ENCODE measurements at places on chromosomes 7 and 10.

GRCh38 chr7:145263886-145264285 lies 428.0 kb upstream of the TPK1 start:
- DNase-seq, result no peak

- no peak for DNase-seq
Measured at GRCh38 chr7:140902303-140902953, 22.3 kb downstream of the BRAF start.

DNA sequence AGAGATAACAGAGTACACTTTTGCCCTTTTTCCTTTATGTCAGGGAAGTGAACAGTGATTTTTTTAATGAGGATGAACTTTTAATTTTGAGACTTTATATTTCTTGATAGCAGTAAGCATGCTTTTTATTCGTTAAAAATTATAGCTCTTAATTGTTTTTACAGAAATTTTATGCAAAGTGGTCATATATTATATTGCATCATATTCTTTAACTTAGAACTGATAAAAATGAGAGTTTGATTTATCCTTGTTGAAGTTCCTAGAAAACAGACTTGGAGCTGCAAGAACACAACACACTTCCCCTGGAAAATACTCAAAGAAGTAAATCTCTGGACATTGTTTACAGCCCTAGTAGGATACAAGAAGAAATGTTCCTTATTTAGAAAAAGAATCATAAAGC lies 21.2 kb upstream of the MINDY3 start:
- no peak for DNase-seq

GRCh38 chr7:95630702-95631458 lies 34.6 kb upstream of the PDK4 start:
- DNase-seq, result no peak

DNA sequence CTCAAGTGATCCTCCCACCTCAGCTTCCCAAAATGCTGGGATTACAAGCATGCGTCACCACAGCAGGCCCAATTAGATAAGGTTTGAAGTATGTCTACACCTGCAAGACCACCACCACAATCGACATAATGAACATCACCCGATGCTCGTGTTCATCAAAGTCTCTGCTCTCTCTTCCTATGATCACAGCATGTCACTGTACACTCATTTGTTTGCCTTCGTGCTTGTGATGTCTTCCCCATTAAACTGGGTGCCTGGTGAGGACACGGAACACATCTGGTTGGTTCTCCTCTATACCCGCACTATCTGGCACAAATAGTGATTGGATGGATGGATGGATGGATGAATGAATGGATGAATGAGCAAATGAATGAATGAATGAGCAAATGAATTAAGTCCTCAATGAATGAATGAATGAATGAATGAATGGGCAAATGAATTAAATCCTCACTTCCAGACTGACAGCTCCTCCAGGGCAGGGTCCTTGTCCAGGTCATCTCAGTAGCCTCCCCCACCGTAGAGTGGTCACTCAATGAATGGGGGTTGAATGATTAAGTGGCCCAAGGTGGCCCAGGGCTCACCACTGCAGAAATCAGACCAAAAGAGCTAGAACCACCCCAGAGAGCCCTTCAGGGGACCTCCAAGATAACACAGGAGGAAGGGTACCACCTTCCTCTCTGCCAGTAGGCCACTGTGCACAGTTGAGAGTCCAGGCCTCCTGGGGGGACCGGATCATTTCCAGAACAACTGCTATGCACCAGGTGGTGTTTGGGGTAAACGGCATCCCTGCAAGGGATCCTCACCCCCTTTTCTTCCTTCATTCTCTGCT lies 101.9 kb upstream of the TNRC18 start:
- no peak for DNase-seq

DNA sequence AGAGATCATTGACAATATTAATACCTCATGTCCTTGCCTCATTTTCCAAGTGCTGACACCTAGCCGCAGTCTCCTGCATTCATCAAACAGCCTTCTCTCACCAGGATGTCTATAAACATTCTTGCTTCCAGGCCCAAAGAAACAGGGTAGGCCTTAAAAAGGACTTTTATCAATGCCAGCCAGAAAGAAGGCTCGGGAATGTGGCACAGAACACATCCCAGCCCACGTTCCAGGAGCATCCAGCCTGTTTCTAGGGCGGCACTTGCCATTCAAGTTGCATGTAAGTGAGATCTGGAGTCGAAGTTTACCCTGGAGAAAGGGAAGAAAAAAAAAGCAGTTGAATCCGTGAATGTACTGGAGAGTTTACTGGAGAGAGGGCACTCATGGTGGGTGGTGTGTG lies 1083.1 kb downstream of the KCNMA1 start:
- DNase-seq, result no peak

DNA sequence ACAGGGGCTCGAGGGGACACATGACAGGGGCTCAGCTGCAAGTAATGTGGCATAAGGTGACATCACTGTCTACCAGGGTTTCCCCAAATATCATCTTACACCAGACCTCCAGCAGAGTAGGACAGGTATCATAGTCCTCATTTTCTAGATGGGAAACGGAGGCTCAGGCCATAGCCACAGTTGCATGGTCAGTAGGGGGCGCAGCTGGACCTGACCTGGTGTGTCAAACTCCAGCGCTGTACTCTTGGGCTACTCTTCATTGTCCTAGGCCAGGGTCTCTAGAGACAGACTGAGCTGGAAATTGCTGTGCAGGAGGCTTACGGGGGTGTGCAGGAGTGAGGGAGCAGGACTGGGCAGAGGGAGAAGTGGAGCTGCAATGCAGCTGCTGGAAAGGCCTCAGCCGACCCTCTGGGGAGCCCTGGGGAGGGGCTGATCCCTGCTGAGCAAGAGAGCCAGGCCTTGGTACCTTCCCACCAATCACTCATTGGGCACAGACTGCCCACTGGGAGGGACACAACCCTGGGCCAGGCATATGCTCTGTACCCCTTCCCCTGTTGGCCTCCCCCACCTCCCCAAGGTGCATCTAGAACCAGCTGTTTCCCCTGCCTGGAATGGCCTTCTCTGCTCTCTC lies 89.9 kb downstream of the CDH23 start:
- no peak for DNase-seq

- no peak for DNase-seq
Measured at GRCh38 chr10:132710036-132710686, 75.8 kb downstream of the NKX6-2 start.

- DNase-seq, result no peak
Measured at GRCh38 chr10:61897671-61898434, 3.6 kb upstream of the ARID5B start.

- DNase-seq, result no peak
Measured at GRCh38 chr7:142838461-142839213, 16.2 kb upstream of the EPHB6 start.

GRCh38 chr7:116483271-116483942 lies 16.1 kb upstream of the CAV2 start:
- no peak for DNase-seq

DNA sequence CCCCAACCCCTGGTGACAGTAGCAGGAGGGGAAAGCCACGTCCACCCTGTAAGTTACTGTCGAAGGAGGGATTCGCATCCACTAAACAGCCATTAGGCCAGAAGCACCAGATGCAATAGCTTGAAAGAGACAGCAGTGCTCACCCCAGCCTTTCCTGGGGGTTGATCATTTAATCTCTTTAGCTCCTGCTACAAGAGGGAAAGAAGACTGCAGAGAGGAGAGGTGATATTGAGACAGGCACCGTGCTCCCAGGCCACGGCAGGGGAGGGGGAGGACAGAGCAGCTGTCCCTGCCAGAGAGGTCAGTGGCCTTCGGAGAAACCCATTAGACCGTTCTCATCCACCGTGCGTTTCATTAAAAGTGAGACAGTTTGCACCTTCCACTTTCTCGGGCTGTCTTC lies 148.3 kb downstream of the CDH23 start:
- no peak for DNase-seq

- DNase-seq, result no peak
Measured at GRCh38 chr7:142376356-142376997, 118.6 kb upstream of the PRSS58 start.

DNA sequence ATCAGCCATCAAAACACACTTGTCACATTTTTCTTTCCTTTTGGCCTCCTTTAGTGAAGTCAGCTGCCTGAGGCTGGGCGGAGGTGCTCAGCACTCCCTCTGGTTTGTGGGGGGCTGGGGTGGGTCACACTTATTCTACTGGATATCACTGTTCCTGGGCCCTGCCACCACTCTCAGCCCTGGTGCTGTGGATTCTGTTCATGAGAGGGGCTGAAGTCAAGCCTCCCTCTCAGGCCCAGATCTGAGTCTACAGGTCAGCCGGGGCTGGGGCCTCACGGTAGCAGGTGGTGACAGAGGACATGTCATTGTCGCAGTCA lies 180.8 kb upstream of the TNS3 start:
- no peak for DNase-seq
